Stimulated activated CD4-positive, alpha-beta T cell treated with anti-CD3 and anti-CD28 coated beads, Interleukin-12 subunit alpha, Interleukin-12 subunit beta, amount 100 ng/mL, for 48 hours (primary cell): ENCODE measurements at places on chromosomes 12 and 14.

GRCh38 chr14:70803321-70804310, 5.7 kb downstream of the MAP3K9 start:
- no peak for DNase-seq

- no peak for DNase-seq
These were observed 16.7 kb upstream of the ERC1 start for GRCh38 chr12:974271-974862.

DNA sequence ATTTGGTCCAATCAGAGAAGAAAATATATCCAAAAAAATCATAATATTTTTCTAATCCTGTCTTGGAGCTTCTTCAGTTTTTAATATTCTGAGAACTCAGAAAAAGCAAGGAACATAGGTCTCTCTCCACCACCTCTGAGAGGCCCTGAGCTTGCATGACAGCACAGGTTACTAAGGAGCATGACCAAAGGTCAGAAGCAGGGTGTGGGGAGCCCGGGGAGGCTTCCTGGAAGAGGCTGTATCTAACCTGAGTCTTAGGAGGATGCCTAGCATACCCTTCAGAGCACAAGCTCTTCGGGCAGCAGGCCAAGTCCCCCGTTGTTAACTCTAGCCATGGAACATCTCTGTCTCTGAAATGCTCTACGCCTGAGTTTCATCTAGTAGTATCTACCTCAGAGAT, 15.7 kb upstream of the STON2 start:
- DNase-seq: no peak

DNA sequence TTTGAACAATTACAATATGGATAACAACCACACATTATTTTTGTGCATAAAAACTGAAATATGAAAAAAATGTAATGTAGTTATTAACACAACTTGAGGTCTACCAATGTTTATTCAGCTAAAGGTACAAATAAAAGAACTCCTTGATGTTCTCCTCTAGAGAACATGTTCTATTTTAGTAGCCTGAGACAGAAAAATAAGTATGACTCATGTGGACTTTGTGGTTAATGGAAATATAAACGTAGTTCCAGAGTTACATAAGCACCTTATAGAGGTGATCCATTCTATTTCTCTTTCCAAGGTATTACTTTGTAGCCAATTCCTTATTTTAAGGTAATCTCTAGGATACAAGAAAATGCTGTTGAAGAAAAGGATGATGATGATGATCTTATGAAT, 25.7 kb downstream of the ALKBH1 start:
- DNase-seq: no peak

DNA sequence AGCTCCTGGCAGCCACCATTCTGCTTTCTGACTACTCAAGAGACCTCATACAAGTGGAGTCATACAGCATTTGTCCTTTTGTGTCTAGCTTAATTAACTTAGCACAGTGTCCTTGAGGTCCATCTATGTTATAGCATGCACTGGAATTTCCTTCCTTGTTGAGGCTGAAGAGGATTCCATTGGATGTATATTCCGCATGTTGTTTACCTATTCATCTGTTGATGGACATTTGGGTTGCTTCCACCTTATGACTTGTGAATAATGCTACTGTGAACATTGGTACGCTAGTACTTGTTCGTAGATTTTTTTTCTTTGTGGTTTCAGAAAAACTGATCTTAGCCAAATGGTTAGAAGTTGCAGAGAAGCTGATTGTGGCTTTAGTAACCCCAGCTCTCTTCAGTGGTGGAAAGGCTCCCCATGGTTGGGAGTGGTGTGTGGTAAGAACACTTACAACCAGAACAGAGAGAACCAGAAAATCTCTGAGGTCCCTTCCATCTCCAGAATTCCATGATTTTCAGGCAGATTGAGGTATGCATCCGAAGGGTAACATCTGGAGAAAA, 118.4 kb downstream of the SAMD4A start:
- no peak for DNase-seq
